A549 treated with dexamethasone at 1 μM for 4 hours (cell line): ENCODE measurements at places on chromosomes 12 and 14. TPM values are rescaled to one million over a fixed set of nuclear protein-coding genes. Genes with fewer than 3 reads are reported as not detected.

Gene NT5DC3
- 28.8 to 41.4 TPM (median 32.8 TPM) in 5 replicates for total RNA-seq

Gene TMEM30B
- 0.18 to 0.42 TPM (median 0.30 TPM) in 5 replicates for total RNA-seq

Gene HOXC12
- total RNA-seq, result 0.02 to 0.05 TPM (median 0.03 TPM) in 3 of 5 replicates, not detected in the others

Gene PZP
- not detected in 5 replicates for total RNA-seq

Gene CRIP2
- 111 to 207 TPM (median 191 TPM) in 5 replicates for total RNA-seq

Gene BCL11B
- 0.29 to 0.59 TPM (median 0.47 TPM) in 5 replicates for total RNA-seq

Gene DBX2
- total RNA-seq, result not detected in 5 replicates

Gene RNASE3
- not detected in 5 replicates for total RNA-seq

Gene CCDC91
- total RNA-seq, result 20.0 to 27.5 TPM (median 22.6 TPM) in 5 replicates

Gene ASCL1
- total RNA-seq, result not detected in 5 replicates

Gene CMA1
- total RNA-seq, result not detected in 5 replicates

Gene GPRC5D
- not detected in 5 replicates for total RNA-seq

Gene CLEC2A
- not detected in 5 replicates for total RNA-seq

Gene MAP1LC3B2
- total RNA-seq, result 0.81 to 1.3 TPM (median 1.1 TPM) in 5 replicates

Gene GALNT8
- total RNA-seq, result 0.02 TPM in 1 of 5 replicates, not detected in the others

Gene PLA2G1B
- 0.18 TPM in 1 of 5 replicates, not detected in the others for total RNA-seq

Gene KRT77
- total RNA-seq, result not detected in 5 replicates

Gene IGFBP6
- 171 to 218 TPM (median 205 TPM) in 5 replicates for total RNA-seq

Gene GARIN6
- total RNA-seq, result not detected in 5 replicates

Gene KIF21A
- total RNA-seq, result 15.8 to 23.3 TPM (median 21.4 TPM) in 5 replicates

Gene ATXN2
- total RNA-seq, result 39.2 to 64.9 TPM (median 55.3 TPM) in 5 replicates

Gene MYF5
- not detected in 5 replicates for total RNA-seq

Gene SERPINA4
- 0.07 to 0.12 TPM (median 0.09 TPM) in 3 of 5 replicates, not detected in the others for total RNA-seq

Gene PMEL
- 0.53 to 1.1 TPM (median 0.67 TPM) in 5 replicates for total RNA-seq
